ENCODE measurements at places on chromosomes 7 and 10. TPM values are rescaled to one million over a fixed set of nuclear protein-coding genes. Genes with fewer than 3 reads are reported as not detected.

- DNase-seq, result no peak
Observed at GRCh38 chr7:126227643-126228042, 1025.1 kb downstream of the GRM8 start.

DNA sequence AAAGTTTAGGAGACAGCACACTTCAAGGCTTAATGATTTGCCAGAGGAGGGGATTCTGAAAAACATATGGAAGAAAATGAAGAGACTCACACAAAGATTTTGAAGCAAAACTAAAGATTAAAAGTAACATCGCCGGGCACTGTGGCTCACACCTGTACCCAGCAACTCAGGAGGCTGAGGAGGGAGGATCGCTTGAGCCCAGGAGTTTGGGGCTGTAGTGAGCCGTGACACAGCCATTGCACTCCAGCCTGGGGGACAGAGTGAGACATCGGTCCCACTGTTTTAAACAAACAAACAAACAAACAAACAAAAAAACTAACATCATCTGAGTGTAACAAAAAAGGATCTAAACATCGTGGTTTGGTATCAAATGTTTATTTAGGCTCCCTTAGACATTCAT lies 33.7 kb upstream of the DAGLB start:
- DNase-seq, result no peak

GRCh38 chr10:50417886-50418830 lies 166.8 kb upstream of the ASAH2 start:
- peak; percentile 90 for DNase-seq

ENTPD7 gene
- total RNA-seq, result 23.7 TPM

CRYGN gene
- total RNA-seq, result 1.2 TPM

PARD3 gene
- 52.9 TPM for total RNA-seq

PDE1C gene
- 133 TPM for total RNA-seq

NRP1 gene
- 134 TPM for total RNA-seq

DNA sequence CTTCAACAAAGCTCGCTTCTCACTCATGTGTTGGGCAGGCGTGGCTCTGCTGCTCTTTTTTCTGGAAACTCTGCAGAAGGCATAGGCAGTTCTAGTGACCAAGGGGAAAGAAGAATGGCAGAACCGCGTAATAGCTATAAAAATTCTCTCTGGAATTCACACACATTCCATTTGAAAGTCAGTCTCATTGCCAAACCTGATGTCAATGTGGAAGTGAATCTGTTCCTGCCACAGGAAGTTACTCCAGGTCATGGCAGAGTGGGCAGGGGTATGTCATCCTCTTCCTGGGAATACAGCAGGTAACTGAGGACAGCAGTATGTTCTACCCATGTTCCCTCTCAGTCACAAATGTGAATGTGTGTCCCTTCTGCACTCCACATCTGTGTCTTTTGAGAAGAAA lies 8.2 kb upstream of the PAXIP1 start:
- no peak for DNase-seq

KLLN gene
- 0.41 TPM for total RNA-seq

DNA sequence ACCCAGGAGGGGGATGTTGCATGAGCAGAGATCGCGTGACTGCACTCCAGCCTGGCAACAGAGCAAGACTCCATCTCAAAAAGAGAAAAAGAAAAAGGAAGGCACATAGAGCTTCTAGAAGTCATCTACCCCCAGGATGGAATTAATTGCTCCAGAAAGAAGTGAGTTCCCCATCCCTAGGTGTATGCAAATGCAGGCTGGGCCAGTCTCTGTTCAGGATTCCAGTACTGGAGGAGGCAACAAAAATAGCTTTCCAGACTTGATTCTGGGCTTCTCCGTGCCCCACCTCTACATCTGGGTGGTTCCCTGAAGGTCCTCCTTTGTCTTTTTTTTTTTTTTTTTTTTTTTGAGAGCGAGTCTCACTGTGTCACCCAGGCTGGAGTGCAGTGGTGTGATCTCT lies 28.6 kb downstream of the CASTOR2 start:
- DNase-seq, result no peak

CRTAC1 gene
- total RNA-seq, result not detected

DNA sequence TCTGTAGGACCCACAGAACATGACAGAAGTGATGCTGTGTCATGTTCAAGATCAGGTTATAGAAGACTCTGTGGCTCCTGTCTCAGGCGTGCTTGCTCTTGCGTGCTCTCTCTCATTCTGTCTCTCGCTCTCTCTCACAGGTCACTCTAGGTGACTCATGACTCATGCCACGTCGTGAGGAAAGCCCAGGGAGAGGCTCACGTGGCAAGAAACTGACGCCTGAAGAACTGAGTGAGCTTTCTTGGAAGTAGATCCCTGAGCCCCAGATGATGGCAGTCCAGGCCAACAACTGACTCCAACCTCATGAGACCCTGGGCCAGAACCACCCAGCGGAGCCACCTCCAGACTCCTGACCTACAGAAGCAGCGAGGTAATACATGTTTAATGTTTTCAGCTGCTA lies 103.3 kb downstream of the DNMBP start:
- peak; percentile 70 for DNase-seq

DNA sequence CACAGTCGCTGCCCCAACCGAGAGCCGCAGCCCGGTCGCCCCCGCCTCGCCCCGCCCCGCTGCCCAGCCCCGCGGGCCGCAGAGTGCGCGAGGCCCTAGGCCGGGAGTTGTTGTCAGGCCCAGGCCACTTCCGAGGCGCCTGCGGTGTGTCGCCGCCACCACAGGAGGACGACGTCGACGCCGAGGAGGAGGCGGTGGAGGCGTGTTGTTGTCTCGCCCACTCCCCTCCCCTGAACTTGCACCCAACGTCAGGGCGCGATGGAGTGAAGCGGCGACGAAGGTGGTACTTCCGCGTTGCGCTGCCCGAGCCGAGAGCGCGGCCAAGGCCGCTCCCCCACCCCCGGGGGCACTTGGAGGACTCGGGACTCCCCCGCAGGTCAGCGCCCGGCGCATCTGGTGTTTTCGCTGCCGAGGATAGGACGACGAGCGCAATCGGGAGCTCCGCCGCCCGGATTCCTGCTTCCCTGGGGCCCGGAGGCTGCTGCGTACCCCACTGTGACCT lies at the start of gene CDK13:
TSS of gene CDK13 (plus strand) at position 286 of the 502 bp plus-strand sequence. CDS start 386 bp downstream, outside the sequence.
- DNase-seq, result peak; percentile 67

SH2D4B gene
- total RNA-seq, result 0.07 TPM

DNA sequence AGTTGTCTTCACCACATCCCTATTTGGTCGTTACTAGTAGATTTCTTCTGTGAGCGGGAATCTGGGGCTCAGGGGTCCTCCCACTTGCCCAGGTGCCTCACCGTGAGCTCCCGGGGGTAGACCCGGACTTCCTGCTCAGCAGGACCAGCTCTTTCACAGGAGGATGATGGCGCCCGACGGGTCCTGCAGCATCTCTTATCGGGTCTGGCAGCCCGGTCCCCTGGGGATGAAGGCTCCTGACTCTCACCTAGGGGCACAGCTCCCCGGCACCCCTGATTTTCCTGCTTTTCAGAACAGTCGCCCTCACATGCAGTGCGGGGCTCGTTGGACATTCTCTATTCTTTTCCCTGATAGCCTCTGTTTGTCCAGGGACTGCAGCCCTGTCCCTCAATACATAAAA lies 33.0 kb upstream of the SHH start:
- DNase-seq, result no peak

DNA sequence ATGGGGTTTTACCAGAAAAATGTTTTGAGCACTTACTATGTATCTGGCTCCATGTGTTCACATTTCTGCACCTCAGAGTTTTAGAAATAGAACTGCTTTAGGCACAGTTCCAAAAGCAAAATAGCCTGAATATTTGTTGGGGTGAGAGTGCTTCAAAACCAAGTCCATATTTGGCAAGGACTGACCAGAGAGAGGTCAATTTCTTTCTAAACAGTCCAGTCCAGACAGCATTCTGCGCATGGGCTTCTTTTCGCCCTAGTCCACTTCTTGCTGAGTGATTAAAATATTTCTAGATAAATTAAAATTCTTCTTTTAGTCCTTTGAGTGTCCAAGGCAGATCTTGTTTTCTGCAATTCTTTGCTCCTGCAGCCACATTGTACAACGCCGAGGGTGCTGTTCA lies 427.0 kb downstream of the PHTF2 start:
- no peak for DNase-seq

DNA sequence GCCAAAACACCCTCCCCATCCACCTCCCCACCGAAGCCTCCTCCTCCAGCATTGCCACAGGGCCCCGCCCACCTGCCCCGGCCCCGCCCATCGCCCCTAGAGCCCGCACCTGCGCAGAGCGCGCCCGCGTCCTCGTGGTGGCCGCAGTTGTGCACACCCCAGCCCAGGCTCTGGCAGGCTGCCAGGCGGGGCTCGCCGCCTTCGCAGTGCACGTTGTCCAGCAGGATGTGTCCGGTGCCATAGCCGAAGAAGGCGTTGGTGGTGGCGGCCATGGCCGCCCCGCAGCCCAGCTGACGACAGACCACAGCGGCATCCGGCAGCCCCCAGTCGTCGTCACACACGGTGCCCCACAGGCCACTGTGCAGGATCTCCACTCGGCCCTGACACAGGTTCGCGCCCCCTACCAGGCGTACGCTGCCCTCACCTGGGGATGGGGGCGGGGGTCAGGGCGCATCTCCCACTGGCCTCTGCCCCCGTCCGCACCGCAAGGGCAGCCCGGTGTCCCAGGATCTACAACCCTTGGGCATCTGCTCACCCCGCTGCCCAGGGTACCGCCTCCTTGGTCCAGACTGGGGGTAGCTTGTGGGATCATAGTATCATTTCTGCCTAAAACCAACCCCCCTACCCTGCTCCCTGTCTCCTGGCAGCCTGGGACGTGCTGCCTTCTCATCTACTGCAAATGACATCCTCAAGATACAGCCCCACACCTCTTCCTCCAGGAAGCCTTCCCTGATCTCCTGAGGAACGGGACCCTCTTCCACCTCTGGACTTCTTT lies 11.9 kb downstream of the SSC4D start:
- peak; percentile 41 for DNase-seq

ARL4A gene
- total RNA-seq, result 53.5 TPM

DNA sequence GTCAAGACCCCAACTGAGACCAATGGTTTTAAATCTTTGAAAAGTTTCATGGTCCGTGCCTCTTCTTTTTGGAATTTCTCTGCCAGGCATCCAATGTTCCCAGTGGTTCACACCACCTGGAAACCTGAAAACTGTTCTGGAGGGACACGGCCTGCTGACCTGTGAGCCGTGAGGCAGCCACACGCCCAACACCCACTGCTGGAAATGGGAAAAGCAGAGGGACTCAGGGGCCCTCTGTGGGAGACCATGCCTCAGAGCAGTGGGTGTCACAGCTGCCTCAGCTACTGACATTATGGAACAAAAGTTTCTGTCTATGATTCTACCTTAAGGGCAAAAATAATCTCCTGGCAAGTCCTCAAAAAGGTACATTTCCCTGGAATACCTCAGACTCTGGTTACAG lies 70.4 kb upstream of the VIPR2 start:
- no peak for DNase-seq

KIAA1217 gene
- total RNA-seq, result 4.7 TPM

DNA sequence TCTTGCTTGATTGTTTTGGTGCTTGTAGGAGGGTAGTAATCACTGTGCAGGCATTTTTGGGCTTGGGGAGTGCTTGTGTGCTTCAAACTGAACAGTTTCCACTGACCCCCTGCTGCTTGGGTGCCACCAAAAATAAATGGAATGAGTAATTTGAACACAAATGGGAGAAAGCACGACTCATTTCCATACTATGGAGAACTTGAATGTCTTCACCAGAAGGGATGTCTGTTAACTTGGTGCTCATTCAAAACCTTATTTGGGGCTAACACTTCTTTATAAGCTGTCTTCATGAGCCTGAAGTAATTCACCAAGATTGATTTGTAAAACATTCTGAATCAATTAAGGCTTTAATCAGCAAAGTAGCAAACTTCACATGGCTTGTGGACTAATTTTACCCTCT lies 560.3 kb downstream of the SDK1 start:
- DNase-seq, result peak; percentile 12

DNA sequence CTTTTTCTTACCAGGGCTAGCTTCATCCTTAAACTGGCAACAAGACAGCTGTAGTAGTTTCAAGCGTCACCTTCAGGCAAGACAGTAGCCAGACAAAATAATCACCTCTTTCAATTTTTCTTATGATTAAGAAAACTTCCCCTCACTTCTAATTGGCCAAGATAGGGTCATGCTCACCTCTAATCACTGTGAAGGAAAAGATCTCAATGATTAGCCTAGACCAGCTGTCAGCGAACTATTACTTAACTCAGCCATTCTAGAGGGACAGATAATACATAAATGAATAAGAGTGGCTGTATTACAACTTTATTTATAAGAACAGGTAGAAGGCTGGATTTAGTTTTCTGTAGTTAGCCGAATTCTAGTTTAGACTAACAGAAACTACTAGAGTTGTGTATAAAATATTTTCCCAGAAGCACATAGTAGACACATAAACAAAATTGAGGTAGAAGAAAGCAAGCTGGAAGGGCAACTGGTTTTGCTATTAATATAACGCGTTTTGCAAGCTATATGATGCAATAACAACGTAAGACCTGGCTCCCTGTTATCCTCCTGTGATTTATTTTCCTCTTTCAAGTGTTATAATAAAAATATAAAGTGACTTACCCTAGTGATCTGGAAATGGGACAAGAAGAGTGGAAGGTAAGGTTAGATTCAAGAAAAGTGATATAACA lies 64.3 kb downstream of the ELAPOR2 start:
- no peak for DNase-seq

- no peak for DNase-seq
Observed at GRCh38 chr7:75630549-75630948, 108.2 kb downstream of the HIP1 start.

GRCh38 chr7:99105756-99106155 lies 38.2 kb downstream of the SMURF1 start:
- no peak for DNase-seq

GRCh38 chr10:35219891-35220890 lies 93.5 kb downstream of the CREM start:
- no peak for DNase-seq
